ENCODE measurements at places on chromosomes 7 and 10.

- peak; percentile 42 for DNase-seq
Observed at GRCh38 chr10:71933651-71934050, 30.5 kb upstream of the CHST3 start.

GRCh38 chr7:114112806-114113205, 194.0 kb upstream of the PPP1R3A start:
- no peak for DNase-seq

DNA sequence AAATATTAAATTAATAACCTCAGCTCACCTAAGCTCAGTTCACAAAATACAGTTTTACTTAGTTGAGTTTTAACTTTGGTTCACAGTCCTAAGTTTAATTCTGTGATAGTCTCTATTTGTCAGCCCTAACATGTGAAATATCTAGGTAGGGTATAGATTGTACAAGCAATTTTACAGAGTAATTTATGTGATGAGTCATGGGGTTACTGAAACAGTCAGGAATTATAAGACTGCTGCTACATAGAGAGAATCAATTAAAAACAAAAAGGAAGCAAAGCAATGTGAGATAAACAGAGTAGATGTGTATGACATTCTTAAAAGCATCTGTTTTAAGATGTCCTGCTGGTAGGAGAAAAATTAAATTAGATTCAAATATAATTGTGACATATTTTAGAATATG, 1018.2 kb upstream of the KCND2 start:
- no peak for DNase-seq

DNA sequence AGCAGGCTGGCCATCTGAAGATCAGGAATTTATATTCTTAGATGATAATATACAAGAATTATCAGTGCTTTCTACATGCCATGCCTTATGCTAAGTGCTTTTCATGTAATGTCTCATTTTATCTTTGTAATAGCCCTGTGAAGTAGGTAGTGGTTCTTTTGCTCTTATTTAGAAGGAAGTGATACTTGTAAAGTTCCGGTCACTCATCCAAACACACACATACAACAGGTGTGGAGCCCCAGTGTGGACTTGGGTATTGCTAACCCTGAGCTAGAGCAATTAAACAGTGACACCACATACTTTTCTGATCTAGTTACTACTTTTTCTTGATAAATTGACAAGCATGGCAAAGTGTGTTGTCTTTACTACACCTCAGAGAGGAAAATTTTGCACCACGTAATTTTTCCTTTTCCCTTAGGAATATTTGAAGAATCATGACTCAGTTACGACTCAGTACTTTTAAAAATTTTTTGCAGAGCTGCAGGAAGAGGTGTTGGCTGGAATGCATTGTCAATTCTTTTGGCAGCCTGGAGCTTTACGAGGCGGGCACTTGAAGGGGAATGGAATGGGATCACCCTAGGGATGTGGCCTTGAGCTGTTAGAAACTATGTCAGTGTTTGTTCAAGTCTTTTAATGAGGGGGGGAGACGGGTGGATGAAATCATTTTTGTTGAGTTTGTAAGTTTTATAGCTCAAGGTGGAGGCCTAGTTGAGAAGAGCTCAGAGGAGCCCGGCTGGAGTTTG, 212.5 kb upstream of the CELF2 start:
- no peak for DNase-seq

DNA sequence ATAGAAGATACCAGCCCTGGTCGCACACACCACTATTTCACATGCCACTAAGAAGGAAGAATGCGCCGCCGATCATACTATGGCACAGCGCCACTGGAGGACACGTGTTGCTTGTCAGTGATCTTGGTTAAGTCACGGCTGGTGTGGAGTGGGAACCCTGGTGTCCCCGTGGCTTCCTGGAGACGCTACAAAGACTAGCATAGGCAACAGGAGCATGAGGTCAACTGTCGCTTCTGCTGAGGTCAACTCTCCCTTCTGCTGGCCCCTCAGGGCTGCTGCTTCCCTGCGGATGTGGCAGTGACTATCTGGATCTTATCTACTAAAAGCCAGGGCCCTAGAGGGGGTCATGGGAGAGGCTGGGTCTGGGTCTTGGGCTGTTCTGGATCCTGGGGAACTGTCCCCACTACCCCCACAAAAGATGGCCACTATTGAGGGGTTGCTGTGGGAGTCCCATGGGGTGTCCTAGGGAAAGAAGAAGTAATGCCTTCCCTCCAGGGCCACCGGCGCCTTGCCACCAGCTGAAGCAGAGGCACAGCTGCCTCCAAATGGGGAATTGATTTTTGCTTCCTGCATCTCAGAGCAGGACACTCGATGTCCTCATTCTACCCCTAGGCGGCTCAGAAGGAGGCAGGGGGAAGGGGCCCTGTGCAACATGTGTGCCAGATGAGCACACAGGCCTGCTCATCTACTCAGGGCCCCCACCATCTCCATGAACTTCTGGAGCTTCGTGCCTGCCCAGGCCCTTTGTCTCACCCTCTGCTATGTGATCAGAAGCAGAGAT, 76.6 kb upstream of the PPIF start:
- DNase-seq: no peak

- DNase-seq: peak; percentile 75
Observed at GRCh38 chr7:100583132-100584053, 2.5 kb downstream of the LRCH4 start.

DNA sequence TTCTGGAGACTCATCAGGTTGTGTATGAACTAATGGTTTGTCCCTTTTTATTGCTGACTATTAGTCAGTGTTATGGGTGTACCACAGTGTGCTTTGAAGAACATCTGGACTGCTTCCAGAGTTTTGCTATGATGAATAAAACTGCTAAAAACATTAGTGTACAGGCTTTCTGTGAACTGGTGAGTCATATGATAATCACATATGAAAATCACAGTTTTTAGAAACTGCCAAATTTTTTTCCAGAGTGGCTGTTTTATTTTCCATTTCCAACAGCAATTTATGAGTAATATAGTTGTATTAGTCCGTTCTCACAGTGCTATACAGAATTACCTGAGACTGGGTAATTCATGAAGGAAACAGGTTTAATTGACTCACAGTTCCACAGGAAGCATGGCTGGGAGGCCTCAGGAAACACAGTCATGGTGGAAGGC, 281.2 kb upstream of the VSTM2A start:
- DNase-seq: no peak

DNA sequence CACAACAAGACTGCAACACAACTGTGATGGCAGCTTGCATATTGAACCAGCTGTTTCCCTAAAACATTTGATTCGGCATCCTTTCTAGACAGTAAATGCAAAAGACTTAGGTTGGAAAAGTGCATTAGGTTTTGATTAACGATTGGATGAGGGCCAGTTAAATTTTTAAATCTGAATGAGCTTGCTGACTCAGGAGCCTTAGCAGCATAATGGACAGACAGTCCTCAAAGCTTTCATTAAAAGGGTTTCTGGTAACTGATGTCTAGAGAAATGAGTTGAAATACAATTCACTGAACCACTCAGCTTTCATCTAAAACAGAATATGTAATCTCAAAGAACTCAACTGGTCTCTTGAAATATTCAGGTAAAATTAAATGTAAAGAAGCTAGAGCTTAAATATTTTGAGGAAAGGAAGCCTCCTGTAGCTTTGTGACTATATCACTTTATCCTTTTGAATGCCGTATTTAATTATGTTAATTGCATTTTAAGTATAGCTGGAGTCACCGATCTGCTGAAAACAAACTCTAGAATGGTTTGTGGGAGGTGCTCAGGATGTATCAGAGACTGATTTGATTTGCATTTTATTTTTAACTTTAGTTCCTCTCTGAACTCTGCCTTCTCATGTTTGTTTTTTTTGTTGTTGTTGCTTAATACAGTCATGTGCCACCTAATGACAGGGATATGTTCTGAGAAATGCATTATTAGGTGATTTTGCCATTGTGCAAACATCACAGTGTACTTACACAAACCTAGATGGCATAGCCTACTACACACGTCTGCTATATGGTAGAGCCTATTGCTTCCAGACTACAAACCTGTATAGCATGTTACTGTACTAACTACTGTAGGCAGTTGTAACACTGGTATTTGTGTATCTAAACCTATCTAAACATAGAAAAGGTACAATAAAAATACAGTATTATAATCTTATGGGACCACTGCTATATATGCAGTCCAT, 29.2 kb upstream of the ATRNL1 start:
- DNase-seq: no peak

GRCh38 chr7:114885836-114886235, 36.1 kb upstream of the MDFIC start:
- DNase-seq: no peak

GRCh38 chr10:48287417-48288391, 13.2 kb upstream of the FRMPD2 start:
- DNase-seq: no peak

GRCh38 chr10:94680544-94680943, 3.0 kb upstream of the CYP2C18 start:
- DNase-seq: no peak

GRCh38 chr10:33669904-33670303, 335.4 kb upstream of the NRP1 start:
- no peak for DNase-seq

GRCh38 chr7:157089100-157089610, 49.6 kb upstream of the UBE3C start:
- no peak for DNase-seq

- DNase-seq: no peak
Observed at GRCh38 chr10:22515009-22515408, 169.7 kb downstream of the SPAG6 start.

- no peak for DNase-seq
Observed at GRCh38 chr7:139734395-139734794, 43.4 kb downstream of the HIPK2 start.

DNA sequence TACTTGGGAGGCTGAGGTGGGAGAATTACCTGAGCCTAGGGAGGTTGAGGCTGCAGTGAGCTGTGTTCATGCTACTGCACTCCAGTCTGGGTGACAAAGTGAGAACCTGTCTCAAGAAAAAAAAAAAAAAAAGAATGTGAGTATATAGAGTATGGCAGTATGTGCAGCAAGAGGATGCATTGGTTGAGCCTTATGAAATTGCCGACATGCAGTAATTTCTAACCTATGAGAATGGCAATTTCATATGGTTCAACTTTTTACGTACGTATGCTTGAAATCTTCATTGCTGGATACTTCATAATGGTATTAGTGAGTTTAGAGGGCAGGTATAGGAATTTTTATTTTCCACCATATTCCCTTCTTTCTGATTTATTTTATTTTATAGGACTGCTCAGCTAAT, 4.6 kb upstream of the FAM133B start:
- no peak for DNase-seq

DNA sequence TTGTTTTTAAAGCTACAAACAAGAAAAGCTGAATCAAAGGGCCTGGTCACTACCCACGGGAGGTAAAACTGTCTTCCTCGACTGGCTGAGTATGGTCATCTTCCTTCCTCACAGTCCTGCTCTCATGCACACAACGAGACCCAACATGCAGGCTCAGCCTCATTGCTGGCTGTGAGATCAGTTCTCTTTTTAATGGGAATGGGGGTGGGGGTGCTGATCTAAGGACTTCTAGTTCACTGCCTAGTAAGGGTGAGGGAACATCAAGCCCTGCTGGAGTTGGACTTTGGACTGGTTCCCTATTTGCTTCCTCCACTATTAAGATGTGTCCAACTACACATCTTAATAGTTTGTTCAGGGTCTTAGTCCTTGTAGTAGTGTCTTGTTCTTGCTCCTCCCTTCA, 48.2 kb downstream of the ABCB4 start:
- DNase-seq: no peak

DNA sequence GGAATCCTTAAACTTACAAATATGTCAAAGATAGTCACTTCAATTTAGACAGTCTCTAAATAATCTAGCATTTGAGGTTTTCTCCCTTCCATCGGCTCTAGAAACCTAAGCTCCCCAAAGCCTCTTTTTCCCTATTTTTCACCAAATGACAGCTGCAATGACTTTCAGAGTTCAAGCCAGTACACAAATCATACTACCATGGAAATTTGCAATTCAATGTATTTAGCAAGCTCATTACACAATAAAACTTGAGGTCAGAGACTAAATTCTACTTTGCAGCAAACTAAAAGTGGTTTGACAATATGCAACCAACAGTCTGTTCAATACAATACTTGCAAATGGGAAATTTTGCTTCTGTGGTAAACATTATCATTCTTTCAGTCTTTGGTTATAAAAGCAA, 80.3 kb downstream of the SKIDA1 start:
- DNase-seq: no peak

DNA sequence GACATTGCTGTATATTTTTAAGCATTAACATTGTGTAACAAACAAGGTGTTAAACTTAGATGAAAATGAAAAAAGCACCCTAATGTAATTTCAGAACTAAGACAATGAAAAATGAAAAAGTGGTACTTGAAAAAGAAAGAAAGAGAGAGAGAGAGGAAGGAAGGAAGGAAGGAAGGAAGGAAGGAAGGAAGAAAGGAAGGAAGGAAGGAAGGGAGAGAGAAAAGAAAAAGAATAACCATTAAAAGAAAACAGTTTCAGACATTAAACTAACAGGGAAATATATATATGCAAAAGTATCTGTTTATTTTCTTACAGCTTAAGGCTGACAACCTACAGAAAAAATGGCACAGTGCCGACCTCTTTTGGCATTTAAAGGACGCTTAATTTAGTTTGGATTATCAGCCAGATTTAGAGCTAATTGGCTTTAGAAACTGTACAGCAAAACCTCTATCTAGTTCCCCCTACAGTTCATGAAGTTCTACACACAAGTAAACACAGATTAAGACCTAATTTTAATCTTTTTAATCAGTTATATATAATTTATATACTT, 13.8 kb downstream of the MTERF1 start:
- no peak for DNase-seq

DNA sequence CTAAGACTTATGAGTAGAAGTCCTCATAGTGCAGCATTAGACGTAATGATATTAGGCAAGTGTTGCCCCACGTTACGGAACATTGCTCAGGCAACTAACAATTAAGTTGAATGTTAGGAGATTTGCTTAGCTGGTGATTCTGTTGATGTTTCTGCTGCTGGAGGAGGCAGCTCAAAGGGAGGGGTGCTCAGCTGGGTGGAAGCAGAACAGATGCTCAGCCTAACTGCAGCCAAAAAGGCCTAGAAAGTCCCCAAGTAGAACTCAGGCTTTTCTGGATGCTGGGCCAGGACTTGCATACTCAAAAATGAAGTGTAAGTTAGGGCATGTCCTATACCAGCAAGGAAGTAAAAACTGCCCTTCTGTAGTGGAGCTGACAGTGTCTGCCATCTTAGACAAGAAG, 201.4 kb downstream of the ADRA2A start:
- no peak for DNase-seq

GRCh38 chr7:69847921-69848612, 249.8 kb downstream of the AUTS2 start:
- no peak for DNase-seq

GRCh38 chr7:117124591-117125220, 171.4 kb downstream of the ST7 start:
- DNase-seq: no peak

GRCh38 chr10:62437696-62438095, 63.5 kb downstream of the ZNF365 start:
- DNase-seq: peak; percentile 50

DNA sequence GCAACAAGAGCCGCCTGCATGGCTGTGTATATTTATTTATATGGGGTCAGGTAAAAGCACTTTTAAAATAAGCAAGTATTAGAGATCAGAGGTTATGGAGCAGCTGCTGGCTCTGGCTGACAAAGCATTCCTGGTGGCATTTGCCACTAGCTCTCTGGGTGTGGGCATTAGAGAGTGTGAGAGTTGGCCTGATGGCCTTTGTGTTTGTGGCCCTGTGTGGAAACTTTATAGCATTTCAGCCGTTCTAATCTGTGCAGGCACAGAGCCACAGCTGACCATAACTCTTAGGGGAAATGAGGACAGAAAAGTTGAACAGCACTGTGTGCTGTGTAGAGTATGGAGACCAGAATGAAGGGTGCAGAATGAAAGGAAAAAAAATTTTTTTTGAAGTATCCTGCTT, 118.9 kb downstream of the AUTS2 start:
- no peak for DNase-seq
